ENCODE measurements at places on chromosomes 16 and 17.

DNA sequence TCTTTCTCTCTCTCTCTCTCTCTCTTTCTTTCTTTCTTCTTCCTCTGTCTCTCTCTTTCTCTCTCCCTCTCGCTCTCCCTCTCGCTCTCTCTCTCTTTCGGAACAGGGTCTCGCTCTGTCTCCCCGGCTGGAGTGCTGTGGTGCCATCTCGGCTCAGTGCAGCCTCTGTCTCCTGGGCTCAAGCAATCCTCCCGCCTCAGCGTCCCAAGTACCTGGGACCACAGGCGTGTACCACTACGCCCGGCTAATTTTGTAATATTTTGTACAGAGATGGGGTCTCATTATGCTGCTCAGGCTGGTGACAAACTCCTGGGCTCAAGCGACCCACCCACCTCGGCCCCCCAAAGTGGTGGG lies 12.7 kb upstream of the KLHDC4 start:
- no peak for DNase-seq

- DNase-seq = peak; percentile 85
These were observed 64.2 kb downstream of the PITPNC1 start for GRCh38 chr17:67441052-67441895.

GRCh38 chr16:66205287-66206231 lies 160.9 kb upstream of the CDH5 start:
- no peak for DNase-seq

GRCh38 chr16:23996258-23996955 lies 160.6 kb downstream of the PRKCB start:
- no peak for DNase-seq

- DNase-seq = no peak
These were observed 174.3 kb downstream of the FOXL1 start for GRCh38 chr16:86752582-86753175.

- DNase-seq = peak; percentile 52
These were observed 21.3 kb downstream of the SRCIN1 start for GRCh38 chr17:38584350-38584925.
